ENCODE measurements at places on chromosomes 7 and 10.

GRCh38 chr10:43972976-43973647, 324.4 kb upstream of the ZNF32 start:
- DNase-seq = no peak

GRCh38 chr7:151432658-151433521, 7.1 kb downstream of the CRYGN start:
- DNase-seq = no peak

- DNase-seq = no peak
Measured at GRCh38 chr10:125011171-125011925, 69.4 kb downstream of the ZRANB1 start.

GRCh38 chr7:13077466-13077865, 390.0 kb downstream of the ARL4A start:
- DNase-seq = no peak

DNA sequence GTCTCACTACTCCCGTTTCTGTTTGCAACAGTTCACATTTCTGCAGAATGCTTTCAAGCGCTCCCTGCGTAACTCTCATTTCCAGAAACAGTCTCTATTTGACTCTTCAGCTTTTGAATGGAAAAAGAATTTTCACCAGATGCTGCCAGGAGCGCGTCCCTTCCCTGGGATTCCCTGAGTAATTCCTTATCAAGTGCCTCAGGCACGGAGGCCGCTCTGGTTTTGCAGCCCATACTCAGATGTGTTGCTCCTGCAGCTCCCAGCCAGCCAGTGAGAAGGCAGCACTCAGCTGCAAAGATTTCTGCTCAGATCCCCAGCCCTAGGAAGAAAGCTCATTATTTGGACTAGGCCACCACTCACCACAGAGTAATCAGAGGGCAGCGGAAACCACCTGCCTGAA, 161.1 kb upstream of the CHST15 start:
- no peak for DNase-seq

DNA sequence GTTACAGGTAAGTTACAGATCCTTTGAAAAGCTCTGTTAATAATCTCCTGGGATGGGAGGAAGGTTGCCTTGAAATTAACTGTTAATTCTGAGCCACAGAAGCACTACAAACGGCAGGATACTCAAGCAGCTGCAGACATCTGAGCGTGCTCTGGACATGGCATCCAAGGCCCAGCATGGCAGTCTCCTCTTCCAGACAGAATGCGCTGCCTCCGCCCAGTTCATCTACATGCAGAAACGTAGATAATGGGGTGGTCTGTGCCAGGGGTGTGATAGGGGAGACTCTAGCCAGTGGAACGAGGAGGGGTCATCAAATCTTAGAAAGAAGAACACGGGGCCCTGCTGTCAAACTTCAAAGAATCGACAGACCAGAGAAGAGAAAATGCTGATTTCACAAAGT, 13.8 kb downstream of the VIPR2 start:
- DNase-seq = no peak

DNA sequence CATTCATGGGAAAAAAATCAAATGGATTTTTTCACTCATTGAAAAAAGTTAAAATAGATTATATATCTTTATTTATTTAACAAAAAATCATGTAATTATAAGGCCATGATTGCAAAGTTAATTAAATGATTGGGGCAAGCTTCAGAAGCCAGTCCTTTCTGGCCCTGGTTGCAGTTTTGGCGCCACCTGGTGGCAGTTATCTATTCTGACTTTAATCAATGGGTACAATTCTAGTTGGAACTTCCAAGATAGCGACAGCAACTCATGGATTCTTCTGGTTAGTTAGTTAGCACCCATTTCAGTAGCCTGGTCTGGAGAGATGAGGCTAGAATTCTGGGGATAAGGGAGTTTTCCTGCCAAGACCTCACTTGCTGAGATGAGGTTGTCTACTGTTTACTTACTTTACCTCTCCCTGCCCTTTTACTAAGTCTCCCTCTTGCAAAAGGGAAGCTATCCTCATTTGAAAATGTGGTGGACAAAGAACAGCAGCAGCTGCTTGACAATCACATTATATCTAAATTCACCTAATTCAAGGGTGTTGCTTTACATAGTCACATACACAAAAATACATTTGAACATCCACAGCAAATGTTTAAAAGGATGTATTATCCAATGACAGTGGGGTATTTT, 42.3 kb downstream of the NOC3L start:
- DNase-seq = peak; percentile 79

DNA sequence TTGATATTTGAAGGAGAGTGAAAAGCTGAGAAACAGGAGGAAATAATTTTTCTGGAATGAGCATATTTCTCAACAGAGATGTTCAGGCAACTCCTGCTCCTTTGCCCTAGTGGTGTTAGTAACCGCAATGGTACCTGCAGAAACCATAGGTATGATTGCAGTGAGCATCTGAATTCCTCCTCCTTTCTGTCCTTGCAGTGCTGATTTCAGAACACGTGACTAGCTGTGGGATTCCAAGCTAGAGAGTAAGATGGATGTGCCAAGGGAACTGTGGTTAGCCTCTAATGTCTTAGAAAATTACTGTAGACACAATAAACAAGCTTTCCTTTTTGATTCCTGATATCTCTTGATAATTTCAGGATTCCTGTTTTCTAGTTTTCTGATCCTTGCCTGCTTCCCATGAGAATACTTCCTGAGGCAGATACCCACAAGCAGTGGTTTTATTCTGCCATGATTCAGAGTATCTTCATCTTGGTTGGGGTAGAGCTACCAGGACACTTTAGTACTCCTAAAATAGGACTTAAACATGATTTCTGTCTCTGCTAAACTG, 27.5 kb downstream of the LRGUK start:
- no peak for DNase-seq

- DNase-seq = peak; percentile 84
Measured at GRCh38 chr7:90401989-90402388, 1.3 kb upstream of the CLDN12 start.

DNA sequence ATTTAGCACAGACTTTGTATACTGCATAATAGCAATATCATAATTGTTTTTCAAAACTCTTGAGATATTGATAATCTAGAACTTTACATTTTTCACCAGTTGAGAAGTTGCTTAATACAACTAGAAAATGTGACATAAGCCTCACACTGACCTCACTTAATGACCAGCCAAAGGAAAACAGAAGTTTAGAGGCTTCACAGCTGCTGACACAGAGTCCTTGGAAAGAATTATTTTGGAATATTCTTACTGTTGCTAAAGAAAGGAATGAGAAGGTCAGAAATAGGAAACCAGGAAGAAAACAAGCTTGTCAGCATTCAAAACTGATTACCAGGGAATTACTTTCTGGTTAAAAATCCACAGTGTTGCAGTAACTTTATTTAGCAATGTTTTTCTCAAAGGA, 35.5 kb upstream of the WASL start:
- no peak for DNase-seq

- DNase-seq = no peak
Measured at GRCh38 chr10:12445701-12446334, 96.5 kb downstream of the CAMK1D start.

DNA sequence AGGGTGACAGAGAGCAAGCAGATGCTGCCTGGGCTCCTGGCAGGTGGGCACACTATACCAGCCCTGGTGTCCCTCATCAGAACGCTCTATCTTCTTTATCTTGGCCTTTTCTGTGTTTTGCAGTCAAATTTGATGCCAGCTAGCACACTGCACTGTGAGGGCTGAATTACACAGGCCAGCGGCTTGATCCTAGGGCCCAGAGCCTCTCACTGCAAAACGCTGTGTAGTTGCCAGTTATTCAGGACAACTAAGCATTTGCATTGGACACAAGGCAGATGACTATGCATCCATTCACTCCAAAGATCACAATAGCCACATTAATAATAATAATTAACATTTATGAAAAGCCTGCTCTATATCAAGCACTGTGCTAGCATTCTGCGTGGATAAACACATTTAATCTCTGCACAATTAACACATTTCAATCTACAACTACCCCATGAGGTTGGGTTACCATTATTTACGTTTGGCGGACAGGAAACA, 100.3 kb downstream of the PAXIP1 start:
- no peak for DNase-seq

DNA sequence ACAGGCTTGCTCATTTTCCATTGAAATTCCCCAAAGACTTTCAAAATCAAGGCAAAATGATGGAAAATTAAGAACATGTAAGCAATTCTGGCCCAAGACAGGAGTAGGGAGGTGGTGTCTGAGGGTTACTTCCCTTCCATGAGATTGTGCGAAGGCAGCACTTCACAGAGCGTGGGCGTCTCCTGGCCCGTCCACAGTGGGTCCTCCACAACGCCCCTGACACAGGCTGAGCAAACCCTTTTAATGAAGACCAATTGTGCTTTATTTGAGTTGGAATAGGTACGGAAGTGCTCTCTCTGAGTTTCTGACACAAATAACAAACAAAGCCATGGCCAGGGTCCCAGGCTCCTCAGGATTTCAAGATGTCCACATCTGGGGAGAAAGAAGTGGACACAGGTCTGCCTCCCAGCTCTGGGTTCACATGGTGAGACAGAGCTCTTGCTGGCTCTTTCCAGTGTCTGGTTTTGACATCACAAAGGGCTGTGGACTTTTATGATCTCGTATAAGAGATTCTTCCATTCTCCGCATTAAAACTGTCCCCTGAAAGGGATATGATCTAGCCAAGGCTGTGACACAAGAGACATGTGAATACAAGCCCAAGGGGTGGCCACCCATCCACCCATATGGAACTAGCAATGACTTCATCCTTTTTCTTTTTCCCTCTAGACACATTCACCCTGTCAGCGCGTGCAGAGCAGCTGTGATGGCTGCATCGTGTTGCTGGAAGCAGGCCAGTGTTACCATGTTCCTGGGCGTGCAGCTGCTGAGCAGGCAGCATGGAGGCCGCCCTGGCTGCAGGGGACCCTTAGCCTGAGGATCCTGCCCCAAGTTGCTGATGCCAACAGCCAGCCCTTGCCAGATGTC, 145.6 kb downstream of the ADAM12 start:
- DNase-seq = no peak

- no peak for DNase-seq
Measured at GRCh38 chr10:14860791-14861190, 17.9 kb upstream of the SUV39H2 start.

GRCh38 chr7:143363016-143363937, 764 bp upstream of the FAM131B start:
- DNase-seq = no peak

GRCh38 chr7:137235434-137235833, 108.1 kb downstream of the PTN start:
- DNase-seq = no peak

- no peak for DNase-seq
Measured at GRCh38 chr10:36336315-36336714, 694.2 kb upstream of the FZD8 start.

DNA sequence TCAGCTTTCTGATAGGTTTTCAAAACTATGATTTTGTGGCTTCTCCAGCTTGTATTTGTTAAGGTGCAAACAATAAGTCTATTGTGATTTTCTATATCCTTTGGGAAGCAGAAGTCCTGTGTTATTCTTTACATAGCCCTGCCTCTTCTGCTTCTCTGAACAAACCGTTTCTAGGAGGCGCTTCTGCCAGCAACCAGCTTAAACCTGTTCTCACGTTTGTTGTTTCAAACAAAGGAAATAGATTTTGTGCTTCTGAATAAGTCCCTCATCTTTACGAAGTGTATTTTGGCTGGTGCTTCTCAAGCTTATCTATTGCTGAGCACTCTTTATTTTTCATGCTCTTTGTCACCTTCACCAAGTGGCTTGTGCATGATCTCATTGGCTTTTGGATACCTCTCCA, 61.0 kb downstream of the VTI1A start:
- DNase-seq = no peak

GRCh38 chr10:104330168-104331110, 7.8 kb downstream of the ITPRIP start:
- no peak for DNase-seq

- no peak for DNase-seq
Measured at GRCh38 chr10:4121502-4122380, 336.7 kb upstream of the KLF6 start.

DNA sequence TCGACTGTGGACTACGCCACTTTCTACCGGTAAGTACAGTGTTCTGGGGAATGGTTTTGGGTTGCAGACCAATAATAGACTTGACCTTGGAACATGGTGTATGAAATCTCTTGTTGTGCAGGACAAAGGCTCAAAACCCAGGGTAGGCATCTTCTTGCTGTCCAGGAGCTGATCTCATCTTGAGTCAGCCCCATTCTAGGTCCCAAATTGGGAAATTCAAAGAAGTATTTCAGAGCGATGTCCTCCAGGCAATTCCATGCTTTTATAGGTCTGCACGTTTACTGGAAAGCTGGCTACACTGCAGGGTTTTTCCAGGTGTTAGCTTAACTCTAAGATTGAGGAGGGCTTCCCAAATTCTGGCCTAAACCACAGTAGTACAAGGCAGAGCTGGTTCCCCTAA, 180.7 kb downstream of the BMPER start:
- no peak for DNase-seq

- DNase-seq = no peak
Measured at GRCh38 chr7:111485701-111486380, 76.5 kb downstream of the IMMP2L start.

- DNase-seq = no peak
Measured at GRCh38 chr7:102451371-102452054, 13.2 kb downstream of the ALKBH4 start.

Measured in hematopoietic multipotent progenitor cell treated with erythropoietin and hydrocortisone succinate and interleukin-3 and kit ligand, for 8 days (in vitro differentiated cells).